ENCODE measurements at places on chromosomes 16 and 17.

DNA sequence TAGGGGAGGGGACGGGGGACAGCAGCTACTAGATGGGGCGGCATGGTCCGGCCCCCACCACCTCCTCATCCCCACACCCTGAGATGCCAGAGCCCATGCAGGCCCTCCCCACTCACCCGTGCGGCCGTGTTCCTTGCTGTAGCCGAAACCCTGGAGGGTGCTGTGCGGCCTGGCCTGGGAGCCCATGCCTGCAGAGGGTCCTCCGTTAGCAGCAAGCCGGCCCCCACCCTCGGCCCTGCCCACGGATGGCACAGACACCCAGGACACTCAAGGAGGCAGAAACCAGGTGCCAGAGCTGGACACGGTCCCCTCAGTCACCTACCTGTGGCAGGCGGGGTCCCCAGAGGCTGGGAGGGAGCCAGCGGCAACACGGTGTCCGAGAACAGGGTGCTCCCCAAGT, 5.5 kb downstream of the TEPSIN start:
- DNase-seq = no peak
- peaks cover 2% of the 10 kb centered on the region for H3K36me3 ChIP-seq
- H3K27me3 ChIP-seq = no peaks in the 10 kb centered on the region
- no peak overlapping the region for H3K27ac ChIP-seq
- H3K4me1 ChIP-seq = peaks cover 9% of the 10 kb centered on the region

DNA sequence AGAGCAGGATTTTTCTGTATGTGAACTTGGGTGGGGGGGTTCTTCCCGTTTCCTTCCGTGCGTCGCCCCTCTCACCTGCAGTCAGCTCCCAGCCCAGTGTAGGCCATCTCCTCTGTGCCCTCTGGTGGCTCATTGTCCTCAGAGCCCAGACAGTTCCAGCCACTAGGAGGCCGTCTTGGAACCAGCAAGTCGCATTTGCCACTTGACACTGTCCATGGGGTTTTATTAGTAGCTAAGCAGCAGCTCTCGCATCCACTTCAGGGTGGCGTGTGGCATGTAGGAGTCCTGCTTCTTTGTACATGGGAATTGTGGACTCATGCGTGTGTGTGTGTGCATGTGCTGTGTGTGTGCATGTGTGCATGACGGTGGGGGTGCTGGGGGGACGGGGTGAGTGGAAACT, 74.0 kb downstream of the SEC14L1 start:
- H3K27me3 ChIP-seq = no peaks in the 10 kb centered on the region
- no peaks in the 10 kb centered on the region for H3K4me1 ChIP-seq
- no peak overlapping the region for H3K4me3 ChIP-seq
- no peak overlapping the region for H3K27ac ChIP-seq

DNA sequence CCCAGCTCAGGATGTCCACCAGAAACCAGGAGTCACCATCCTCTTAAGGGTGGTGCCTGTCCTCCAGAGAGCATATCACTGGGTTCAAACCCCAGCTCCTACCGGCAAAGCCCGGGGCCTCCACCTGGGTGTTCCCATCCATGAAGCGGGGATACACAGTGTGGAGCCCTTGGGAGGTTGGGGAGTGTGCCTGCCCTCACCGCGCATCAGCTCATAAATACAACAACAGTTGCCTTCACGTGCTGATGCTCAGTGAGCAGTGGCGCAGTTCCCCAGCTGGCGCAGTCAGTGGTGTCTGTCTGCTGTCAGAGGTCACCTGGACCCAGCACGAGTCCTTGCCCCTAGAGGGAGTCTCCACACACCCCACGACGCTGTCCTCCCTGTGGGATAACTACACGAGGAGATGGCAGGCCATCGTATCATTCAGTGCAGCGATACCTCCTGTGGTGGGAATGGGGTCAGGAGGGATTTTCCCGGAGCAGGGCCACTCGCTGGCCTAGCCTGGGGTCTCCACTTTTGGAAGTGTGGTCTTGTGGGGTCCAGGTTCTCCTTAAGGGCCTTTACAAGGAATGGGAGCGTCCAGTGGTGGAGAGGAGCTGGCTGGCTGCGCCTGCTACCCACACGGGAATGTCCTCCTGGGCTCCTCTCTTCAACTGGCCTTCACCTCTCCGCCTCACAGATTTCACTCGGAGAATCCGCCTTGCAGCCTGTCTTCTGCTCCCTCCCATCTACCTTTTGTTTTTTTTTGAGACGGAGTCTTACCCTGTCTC, 2.3 kb upstream of the ELOB start:
- H3K36me3 ChIP-seq = peaks cover 7% of the 10 kb centered on the region
- peaks cover under 1% of the 10 kb centered on the region for H3K27me3 ChIP-seq
- DNase-seq = no peak
- no peak overlapping the region for H3K4me3 ChIP-seq

DNA sequence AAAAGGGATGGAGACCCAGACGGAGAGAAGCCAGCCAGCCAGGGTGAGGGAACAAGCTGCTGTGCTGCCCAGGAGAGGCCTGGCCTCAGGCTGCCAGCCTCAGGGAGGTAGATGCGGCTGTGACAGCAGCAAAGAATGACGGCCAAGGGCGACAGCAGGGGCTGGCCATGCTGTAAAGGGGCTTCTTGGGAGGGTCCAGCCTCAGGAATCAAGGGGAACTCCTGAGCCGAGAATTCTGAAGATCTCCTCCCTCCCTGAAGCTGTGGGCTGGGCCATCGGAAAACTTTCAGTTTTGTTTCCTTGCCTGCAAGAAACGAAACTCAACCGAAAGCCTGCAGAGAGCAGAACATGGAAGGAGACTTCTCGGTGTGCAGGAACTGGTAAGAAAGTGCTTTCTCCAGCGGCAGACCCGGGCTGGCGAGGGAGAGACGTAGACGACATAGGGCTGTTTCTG, at the start of gene XAF1:
TSS of gene XAF1 (plus strand) at position 316 of the 454 bp plus-strand sequence. CDS start at position 349, 33 bp downstream.
- no peak within 1 kb of the TSS for H3K4me3 ChIP-seq
- H3K4me1 ChIP-seq = peaks cover 22% of the 10 kb centered on the region
- H3K27ac ChIP-seq = no peak within 1 kb of the TSS
- no peak for DNase-seq
- H3K36me3 ChIP-seq = no peaks in the 10 kb centered on the region

All from astrocyte (in vitro differentiated cells and primary cell).